ENCODE measurements at places on chromosomes 12 and 14.

DNA sequence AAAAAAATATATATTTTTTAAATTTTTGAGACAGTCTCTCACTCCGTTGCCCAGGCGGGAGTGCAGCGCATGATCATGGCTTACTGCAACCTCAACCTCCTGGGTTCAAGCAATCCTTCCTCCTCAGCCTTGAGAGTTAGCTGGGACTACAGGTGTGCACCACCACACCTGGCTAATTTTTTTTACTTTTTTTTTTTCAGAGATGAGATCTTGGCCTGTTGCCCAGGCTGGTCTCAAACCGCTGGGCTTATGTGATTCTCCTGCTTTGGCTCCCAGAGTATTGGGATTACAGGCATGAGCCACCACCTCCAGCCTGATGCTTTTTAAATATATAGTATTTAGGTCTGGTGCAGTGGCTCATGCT is 24.5 kb downstream of the MDM2 start:
- DNase-seq, result no peak

DNA sequence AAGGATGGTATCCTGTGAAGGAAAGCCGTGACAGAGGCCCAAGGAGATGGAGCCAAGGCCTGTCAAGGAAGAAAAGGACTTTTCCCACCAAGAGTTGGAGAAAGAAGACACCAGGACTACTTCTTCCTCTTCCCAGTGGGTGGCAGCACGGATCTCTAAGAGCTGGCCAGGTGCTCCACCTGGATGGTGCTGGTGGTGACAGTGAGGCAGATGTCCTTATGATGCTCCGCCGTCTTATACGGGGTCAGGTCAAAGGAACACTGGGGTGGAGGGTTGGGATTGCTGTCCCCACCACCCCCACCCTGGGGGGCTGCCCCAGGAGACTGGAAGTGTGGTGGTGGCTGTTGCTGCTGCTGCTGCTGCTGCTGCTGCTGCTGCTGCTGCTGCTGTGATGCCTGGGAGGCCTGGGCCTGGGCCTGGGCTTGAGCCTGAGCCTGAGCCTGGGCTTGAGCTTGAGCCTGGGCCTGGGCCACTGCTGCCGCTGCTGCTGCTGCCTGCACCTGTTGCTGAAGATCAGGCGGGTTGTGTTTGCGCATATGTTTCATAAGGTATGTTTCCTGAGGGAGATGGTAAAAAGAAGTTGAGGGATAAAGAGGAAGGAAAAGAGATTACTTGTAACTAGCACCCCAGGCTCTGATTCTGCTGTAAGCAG is 4.8 kb upstream of the ING4 start:
- no peak for DNase-seq

DNA sequence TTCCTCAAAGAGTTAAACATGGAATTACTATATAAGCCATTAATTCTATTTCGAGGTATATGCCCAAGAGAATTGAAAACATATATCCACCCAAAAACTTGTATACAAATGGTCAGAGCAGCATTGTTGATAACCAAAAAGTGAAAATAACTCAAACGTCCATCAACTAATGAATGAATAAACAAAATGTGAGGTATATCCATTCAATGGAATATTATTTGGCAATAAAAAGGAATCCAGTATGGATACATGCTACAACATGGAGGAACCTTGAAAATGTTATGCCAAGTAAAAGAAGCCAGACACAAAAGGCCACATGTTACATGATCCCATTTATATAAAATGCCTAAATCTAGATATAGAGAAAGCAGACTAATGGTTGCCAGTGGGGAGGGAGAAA is 36.0 kb downstream of the SLC25A47 start:
- DNase-seq, result no peak

DNA sequence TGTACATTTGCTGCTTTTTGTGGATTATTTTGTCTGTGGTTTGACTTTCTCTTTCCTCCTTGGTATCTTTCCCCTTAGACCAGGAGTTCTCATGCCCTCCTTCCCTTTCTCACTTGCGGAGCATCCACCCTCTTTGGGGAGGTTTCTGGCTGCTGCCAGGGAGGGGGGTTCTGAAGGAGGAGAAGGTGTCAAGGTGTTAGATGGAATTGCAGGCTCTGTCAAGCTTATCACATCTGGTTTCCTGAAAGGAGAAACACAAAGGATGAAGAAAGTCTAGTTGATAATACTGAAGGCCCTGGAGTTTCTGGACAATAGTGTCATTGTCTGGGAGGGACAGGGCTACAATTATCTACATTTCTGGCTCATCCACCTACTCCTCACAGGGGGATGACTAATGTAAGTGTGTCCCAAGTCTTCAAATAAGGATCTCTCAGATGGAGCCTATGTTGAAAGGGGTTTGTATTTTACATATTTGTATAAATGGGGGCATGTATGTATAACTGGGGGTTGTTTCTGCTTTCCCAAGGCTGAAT is 217.3 kb upstream of the CCDC196 start:
- no peak for DNase-seq

- DNase-seq, result no peak
Observed at GRCh38 chr14:100749967-100750597, 23.4 kb downstream of the DLK1 start.

- DNase-seq, result peak; percentile 14
Observed at GRCh38 chr14:55103005-55103640, 25.9 kb upstream of the LGALS3 start.

DNA sequence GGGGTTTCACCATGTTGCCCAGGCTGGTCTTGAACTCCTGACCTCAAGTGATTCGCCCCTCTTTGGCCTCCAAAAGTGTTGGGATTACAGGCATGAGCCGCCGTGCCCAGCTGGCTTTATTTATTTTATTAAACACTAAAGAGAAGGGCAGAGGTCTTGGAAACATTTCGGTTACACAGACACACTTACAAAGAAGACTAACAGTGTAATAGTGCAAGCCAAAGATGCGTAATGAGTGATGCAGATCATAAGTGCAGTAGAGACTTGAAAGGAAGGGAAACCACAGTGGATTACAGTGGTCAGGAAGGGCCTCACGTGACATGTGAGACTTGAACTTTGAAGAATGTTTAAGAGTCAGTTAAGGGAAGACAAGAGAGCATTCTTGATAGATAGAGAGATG is 33.9 kb upstream of the CDK17 start:
- peak; percentile 26 for DNase-seq

DNA sequence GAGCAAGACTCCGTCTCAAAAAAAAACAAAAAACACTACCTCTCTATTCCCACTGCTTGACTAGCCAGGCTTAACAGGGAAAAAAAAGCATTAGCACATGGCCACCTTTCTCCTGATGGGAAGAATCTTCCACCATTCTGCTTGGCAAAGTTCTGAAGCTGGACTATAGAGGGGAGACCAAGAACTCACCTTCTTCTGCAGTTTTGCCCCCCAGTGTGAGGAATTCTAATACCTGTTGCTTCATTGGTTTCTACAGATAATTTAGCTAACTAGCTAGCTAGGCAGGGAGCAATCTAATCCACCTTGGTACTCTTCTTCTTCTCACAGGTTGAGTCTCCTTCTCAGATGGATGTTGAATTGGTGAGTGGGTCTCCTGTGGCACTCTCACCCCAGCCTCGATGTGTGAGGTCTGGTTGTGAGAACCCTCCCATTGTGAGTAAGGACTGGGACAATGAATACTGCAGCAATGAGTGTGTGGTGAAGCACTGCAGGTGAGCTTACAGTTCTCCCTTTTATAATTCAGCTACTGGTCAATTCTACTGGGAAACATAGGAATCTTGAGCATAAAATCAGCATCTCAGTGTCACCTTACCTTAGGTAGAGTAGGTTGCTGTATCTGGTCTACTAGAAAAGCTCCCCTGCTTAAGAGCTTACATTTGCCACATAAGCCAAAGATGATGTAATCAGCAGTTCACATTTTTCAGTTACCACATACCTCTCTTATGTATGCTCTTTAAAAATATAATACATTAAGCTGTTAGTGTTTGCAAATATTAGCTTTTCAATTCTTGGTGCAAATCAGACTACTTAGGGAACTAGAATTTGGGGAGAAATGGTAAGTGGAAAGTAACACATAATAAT is 16.0 kb downstream of the METTL3 start:
- no peak for DNase-seq

DNA sequence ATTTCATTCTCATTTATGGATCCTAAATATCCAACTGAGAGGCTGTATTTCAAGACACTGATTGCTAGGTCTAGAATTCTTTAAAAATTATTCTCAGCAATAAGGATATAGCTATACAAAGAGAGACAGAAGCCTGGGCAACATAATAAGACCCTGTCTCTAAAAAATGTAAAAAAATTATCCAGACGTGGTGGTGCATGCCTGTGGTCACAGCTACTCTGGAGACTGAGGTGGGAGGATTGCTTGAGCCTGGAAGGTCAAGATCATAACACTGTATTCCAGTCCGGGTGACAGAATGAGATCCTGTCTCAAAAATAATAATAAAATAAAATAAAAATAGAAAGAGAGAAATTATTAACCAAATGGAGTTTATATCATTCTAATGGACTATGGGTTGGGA is 20.6 kb upstream of the ARID2 start:
- no peak for DNase-seq

GRCh38 chr12:84016956-84017355 is 895.6 kb downstream of the SLC6A15 start:
- no peak for DNase-seq

DNA sequence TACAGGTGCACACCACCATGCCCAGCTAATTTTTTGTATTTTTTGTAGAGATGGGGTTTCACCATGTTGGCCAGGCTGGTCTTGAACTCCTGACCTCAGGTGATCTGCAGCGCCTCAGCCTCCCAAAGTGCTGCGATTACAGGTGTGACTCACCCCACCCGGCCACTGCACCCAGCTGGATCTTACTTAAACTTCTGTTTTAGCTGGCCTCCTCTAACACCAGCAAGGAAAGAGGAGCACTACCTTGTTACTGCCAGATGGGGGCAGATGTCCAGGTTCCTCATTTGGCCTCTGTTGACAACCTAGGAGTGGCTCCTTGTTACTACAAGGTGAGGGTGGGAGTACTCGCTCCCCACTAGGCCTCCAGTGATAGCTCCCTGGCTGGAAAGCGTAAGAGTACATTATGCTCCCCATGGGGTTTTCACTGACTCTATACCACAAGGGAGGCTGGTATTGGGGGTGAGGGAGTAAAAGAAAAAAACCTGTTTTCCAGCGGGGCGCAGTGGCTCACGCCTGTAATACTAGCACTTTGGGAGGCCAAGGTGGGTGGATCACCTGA is 13.2 kb upstream of the ARF6 start:
- peak; percentile 19 for DNase-seq

DNA sequence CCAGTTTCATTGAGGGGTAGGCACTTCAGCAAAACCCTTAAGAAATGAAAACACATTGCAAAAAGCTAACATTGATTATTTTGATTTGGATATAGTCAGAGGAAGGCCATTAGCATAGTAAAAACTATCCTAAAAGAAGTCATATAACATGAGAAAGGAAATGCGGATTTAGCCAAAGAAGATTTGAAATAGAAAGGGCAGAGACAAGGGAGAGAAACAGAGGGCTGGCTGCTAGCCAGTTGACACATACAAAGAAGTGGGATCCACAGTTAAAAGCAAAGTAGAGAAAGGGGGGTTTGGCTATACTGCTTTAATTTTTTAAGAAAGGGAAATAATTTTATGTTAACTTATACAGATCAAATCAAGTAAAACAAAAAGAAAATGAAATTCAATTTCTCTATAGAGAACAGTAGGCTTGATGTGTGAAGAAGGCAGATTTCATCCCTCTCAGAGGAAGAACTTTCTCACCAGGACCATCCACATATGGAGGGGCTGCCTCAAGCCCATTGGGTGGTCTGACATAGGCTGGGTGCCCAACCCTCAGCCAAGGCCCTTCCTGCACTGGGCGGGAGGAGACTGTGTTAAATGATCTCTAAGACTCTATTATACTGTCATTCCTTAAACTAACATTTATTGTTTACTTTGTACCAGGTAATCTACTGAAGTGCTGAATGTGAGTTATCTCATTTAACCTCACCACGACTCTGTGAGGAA is 420.3 kb downstream of the CCDC91 start:
- DNase-seq, result no peak

DNA sequence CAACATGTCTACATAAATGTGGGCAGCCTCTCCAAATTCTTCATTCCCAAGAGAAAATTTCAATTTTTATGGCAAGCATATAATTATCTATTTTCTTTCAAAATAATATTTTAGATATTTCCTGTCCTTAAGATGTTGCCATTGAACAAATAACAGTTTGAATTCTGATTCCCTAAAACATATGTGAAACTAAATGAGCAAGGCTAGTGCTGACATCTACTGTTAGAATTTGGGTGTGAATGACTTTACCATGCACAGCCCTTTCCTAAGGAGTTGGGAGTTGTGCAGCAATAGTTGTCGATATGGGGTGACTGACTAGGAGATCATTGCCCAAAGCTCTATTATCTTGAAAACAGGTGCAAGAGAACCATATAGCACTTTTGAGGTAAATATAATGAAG is 108.2 kb upstream of the SLC38A4 start:
- DNase-seq, result no peak

- no peak for DNase-seq
Observed at GRCh38 chr12:92094751-92095161, 50.9 kb downstream of the BTG1 start.

- no peak for DNase-seq
Observed at GRCh38 chr12:127594351-127594970, 672.5 kb upstream of the TMEM132C start.

GRCh38 chr12:51132693-51133092 is 40.2 kb downstream of the TFCP2 start:
- DNase-seq, result no peak

- DNase-seq, result no peak
Observed at GRCh38 chr12:17503742-17504141, 586.3 kb downstream of the RERGL start.

DNA sequence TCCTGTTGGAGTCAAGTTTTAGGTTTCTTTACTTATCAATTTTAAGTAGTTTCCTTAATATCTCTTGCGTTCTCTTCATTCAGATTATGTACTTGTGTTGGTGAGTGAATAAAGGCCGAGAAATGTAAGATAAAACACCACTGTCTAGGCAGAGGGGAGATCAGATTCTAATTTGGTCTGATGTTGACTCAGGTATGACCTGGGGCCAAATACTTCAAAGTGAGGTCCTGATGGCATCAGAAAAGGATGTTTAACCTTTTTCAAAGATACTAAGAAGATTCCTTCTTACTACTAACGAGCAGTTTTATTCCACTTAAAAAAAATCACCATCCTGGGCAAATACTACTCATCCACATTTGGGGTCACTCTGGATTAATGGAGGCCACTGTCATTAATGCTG is 26.9 kb downstream of the APPL2 start:
- no peak for DNase-seq

- DNase-seq, result no peak
Observed at GRCh38 chr12:19775241-19775640, 335.9 kb downstream of the AEBP2 start.

GRCh38 chr14:54881761-54882401 is 20.7 kb downstream of the GCH1 start:
- DNase-seq, result no peak

DNA sequence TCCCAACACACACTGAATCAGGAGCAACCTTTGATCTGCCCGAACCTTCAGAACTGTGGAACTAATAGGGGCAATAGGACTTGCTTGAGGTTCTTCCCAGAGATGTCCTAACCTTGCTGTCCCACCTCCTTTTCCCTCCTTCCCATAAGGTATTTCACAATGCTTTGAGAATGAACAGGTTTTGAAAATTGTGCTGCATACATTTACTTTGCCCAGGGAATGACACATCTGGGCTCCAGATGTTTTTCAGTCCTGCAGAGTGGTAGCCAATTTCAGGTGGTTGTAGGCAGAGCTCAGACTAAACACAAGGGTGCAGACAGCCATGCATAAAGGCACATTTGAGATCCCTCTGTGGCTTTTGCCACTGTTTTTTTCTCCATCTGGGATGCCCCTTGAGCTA is 206.7 kb upstream of the PWP1 start:
- no peak for DNase-seq
